ENCODE measurements at places on chromosomes 2 and 18. TPM values are rescaled to one million over a fixed set of nuclear protein-coding genes. Genes with fewer than 3 reads are reported as not detected.

The KCTD1 gene
- total RNA-seq: 7.4 TPM

The ECEL1 gene
- not detected for total RNA-seq

The TMEM37 gene
- total RNA-seq: 2.6 TPM

The DOK6 gene
- total RNA-seq: 4.0 TPM

The ARHGAP28 gene
- total RNA-seq: 27.2 TPM

The TDRD15 gene
- not detected for total RNA-seq

The LAMA1 gene
- total RNA-seq: 24.9 TPM

The REG3A gene
- not detected for total RNA-seq

All from fibroblast of lung (primary cell).